ENCODE measurements at places on chromosomes 2 and 18. TPM values are rescaled to one million over a fixed set of nuclear protein-coding genes. Genes with fewer than 3 reads are reported as not detected.

TRIM43 gene
- not detected for total RNA-seq

DNA sequence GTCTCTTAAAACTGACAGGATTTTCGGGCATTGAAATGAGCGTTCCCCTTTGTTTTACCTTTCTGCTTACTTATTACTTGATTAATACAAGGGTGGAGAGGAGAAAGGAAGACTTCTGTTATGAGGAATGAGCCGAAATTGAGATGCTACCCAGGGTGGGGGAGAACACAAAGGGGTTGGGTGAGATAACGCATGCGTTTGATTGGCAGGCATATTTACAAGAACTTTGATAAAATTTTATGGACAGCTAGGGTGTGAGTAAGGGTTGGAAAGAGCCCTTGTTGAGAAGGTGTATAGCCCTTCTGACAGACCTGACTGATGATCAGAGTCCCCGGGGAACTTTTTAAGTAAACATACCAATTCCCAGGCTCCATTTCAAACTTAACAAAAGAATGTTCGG, 1.8 kb downstream of the RNF138 start:
- no peak for DNase-seq

UGT1A8 gene
- total RNA-seq: 25.1 TPM

DNA sequence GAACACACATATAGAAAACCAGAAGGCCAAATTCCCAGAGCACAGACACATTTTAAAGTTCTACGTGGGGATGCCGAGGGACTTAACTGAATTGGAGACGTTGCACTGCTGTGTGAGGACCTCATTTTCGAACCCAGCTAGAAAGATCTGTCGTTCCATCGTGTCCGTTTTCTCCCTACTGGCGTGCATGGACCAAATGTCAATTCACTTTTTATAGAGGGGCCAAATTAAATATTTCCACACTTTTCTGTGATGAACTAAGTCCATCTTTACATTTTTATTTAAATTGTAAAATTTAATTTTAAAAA, 692 bp upstream of the TSHZ1 start:
- no peak for DNase-seq

CNGA3 gene
- total RNA-seq: 1.3 TPM

GRCh38 chr18:66222174-66222573, 381.7 kb downstream of the CDH19 start:
- no peak for DNase-seq

RRM2 gene
- total RNA-seq: 40.0 TPM

- DNase-seq: no peak
Measured at GRCh38 chr2:96164459-96165184, 19.4 kb upstream of the DUSP2 start.

GRCh38 chr2:11004199-11004598, 92.5 kb downstream of the KCNF1 start:
- no peak for DNase-seq

DNA sequence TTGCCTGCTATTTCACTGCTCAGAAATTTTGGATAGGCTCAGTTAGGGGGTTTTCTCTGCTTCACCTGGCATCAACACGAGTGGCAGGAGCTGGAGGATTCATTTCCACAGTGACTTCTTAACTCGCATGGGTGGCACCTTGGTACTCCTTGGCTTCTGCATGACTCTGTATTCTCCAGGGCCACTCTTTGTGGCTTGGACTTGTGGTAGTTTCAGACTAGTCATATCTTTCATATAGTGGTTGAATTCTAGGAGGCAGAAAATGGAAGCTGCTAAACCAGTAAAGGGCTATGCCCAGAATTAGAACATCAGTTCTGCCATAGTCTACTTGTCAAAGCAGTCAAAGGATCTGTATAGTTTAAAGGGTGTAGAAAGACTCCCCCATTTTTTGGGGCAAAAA, 6.8 kb downstream of the MAIP1 start:
- no peak for DNase-seq

CAPN10 gene
- 33.6 TPM for total RNA-seq

MYOM1 gene
- total RNA-seq: 3.5 TPM

VIL1 gene
- total RNA-seq: 441 TPM

ELMOD3 gene
- 19.6 TPM for total RNA-seq

ZNF385B gene
- total RNA-seq: 1.2 TPM

DNA sequence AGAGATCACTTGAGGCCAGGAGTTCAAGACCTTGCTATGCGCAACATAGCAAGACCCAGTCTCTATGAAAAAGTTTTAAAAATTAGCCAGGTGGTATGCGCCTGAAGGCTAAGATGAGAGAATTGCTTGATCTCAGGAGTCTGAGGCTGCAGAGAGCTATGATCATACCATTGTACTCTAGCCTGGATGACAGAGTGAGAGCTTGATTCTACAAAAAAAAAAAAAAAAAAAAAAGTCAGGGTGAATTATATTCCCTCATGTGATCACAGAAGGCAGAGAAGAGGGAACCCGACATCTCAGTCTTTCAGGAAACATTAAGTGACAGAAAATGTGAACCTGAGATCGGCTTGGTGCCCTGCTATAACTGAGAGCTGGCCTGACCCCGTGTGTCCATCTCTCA, 171.2 kb upstream of the MSH6 start:
- no peak for DNase-seq

TRPM8 gene
- total RNA-seq: not detected
